ENCODE measurements at places on chromosomes 13 and 19.
A peak's percentile ranks its signal among the peaks of the same experiment; 100 is the strongest.

GRCh38 chr19:41159881-41160280, 33.1 kb upstream of the CYP2S1 start:
- DNase-seq, result no peak

GRCh38 chr19:14214580-14214979, 8.6 kb upstream of the ADGRL1 start:
- DNase-seq, result no peak

DNA sequence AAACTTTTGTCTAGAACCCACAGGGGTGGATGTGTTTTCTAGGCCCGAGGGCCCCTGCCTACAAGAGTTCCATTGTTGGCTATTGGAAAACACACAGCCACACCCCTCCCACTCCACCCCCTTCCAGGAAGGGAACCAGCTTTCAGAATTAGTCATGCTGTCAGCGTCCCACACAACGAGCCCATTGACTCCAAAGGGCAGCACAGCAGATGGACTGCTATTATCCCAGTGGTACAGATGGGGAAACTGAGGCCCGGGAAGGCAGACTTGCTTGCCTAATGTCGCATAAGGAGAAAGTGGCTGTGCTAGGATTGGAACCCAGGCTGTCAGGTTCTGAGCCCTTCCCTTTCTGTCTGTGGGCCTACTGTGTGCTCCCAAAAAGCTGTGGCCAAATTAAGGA, 8.1 kb upstream of the FXYD3 start:
- no peak for DNase-seq

GRCh38 chr19:47240996-47241918, 10.3 kb upstream of the BBC3 start:
- DNase-seq, result peak; percentile 8

GRCh38 chr13:50229960-50230661, 214.9 kb downstream of the KCNRG start:
- peak; percentile 82 for DNase-seq

DNA sequence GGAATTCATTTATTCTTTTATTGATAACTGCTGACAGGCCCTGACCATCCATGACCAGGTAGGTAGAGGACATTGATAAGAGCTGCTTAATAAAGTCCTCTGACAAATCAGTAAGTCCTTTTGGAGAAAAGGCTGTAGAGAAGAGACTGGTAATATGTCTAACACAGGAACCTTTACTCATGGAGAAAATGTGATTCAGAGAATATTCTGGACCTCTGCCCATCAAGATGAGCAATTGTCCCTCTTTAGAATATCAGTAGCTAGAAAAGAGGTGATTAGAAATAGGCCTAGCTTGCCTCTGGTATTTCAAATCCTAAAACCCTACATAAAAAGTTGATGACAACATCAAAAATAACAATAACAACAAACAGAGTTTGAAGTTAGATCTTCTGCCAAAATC, 642.3 kb downstream of the TBC1D4 start:
- DNase-seq, result no peak

GRCh38 chr13:98681049-98681448, 71.4 kb downstream of the SLC15A1 start:
- DNase-seq, result no peak

DNA sequence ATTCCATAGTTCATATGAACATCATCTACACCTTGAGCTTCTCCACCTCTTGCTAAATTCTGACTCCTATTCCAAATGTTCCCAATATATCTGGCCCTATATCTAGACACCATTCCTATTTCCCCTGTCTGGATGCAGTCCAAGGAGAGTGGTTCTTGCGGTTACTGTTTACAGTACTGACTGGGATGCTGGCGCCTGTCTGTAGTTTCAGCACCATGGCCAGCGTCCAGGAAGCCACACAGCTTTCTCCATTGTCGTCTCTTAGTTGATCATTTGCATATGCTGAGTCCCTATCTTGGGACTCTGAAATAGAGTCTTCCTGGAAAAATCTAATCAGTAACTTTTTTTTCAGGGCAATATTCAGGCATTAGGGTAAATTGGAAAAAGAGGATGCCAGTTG, 14.9 kb downstream of the LAIR2 start:
- peak; percentile 74 for DNase-seq

GRCh38 chr13:110475117-110475516, 86.4 kb downstream of the RAB20 start:
- DNase-seq, result no peak

DNA sequence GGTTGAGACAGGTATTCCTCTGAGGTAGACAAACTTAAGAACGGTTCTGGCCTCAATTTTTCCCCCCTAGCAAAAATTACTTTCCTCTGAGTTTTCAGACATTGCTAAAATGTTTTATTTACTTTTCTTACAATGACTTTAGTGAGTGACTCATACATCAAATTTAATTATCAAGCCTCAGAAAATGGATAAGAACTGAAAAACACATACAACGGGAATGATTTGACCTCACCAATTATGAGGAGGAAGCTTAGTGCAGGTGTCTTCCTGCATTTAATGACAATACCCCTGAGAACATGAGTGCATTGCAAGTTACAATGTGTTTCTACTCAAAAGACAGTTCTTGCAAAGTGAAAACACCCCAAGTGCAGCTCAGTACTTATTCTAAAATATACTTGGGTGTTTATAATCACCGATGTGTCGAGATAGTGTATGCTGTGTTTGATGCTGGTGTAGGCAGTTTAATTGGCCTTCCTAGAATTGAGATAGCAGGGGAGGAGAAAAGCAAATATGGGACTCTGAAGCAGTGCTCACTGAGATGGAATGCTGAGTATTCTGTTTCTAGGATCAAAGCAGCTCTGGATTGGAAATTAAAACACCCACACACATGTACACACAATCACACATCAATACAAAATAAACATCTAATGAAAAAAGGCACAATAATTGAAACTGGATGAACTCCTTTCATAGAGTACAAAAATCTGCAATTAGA, 189.5 kb upstream of the SLC10A2 start:
- no peak for DNase-seq

- peak; percentile 43 for DNase-seq
Measured at GRCh38 chr19:3672993-3673392, 27.3 kb downstream of the PIP5K1C start.

DNA sequence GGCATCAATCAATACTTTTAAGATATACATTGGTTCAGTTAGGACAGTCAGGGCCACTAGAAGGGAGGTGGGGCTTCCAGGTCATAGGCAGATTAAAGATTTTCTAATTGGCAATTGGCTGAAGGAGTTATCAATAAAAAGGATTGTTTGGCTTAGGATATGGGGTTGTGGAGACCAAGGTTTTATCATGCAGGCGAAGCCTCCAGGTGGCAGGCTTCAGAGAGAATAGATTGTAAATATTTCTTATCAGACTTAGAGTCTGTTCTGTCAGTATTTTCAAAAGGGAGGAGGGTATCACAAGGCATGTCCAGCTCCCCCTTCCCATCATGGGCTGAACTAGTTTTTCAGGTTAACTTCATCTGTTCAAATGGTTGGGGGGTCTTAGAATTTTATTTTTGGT, 77.4 kb upstream of the FARP1 start:
- DNase-seq, result no peak

DNA sequence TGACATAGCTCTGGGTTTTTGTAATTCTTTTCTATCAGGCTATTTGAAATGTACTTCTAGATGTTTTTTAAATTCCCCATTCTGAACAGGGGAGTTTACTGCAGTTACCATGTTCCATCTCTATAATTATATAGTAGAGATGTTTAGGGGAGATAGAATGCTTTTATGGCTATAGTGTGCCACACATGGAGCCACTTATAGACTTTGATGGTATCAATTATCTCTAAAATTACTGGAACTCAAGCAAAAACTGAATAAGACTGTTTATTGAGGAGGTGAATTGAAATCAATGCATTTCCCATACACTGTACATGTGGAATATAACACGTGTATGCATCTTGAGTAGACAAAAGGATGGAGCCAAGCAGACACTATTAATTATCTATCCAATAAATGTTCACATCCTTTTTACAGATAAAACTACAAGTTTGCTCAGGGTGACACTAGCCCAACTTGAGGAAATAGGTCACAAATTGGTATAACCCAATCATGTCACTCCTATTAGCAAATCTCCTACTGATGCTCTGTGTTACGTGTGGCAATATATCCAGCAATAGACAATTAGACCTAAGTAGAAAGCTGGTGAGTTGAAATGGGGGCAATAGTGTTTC, 1882.6 kb downstream of the PCDH9 start:
- DNase-seq, result no peak

DNA sequence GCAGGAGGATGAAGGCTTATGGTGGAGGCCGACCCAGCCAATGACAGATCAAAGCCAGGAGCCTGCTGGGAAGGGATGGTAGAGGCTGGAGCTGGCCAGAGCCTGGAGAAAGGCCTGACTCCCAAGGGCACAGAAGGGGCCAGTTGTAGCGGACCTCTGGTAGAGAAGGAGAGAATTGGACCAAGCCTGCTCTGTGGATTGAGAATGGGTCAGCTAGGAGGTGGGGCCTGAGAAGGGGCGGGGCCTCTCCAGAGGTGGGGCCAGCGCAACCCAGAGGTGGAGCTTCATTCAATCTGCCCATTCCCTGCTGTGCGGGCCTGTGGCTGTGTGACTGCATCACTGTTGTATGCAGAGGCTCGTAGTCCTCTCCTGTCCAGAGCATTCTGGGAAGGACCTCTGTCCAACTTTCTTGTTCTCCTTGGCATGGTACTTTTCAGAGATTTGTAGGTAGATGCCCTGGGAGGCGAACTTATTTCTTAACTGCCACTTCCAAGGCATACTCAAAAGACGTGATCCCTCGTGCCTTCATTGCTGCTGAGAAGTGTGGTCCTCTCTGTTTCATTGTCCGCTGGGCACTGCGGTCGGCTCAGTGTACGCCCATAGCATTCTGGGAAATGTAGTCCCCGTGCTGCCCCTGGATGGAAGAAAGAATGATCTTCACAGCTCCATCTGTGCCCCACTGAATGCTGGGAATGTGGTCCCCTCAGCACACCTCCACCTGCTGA, 6.7 kb downstream of the GRIN2D start:
- DNase-seq, result no peak
